ENCODE measurements at places on chromosomes 16 and 17. TPM values are rescaled to one million over a fixed set of nuclear protein-coding genes. Genes with fewer than 3 reads are reported as not detected.

GRCh38 chr16:79874391-79874790 is 273.9 kb upstream of the MAF start:
- no peak overlapping the region for H3K27ac ChIP-seq
- DNase-seq: no peak
- H3K4me3 ChIP-seq: no peak overlapping the region

DNA sequence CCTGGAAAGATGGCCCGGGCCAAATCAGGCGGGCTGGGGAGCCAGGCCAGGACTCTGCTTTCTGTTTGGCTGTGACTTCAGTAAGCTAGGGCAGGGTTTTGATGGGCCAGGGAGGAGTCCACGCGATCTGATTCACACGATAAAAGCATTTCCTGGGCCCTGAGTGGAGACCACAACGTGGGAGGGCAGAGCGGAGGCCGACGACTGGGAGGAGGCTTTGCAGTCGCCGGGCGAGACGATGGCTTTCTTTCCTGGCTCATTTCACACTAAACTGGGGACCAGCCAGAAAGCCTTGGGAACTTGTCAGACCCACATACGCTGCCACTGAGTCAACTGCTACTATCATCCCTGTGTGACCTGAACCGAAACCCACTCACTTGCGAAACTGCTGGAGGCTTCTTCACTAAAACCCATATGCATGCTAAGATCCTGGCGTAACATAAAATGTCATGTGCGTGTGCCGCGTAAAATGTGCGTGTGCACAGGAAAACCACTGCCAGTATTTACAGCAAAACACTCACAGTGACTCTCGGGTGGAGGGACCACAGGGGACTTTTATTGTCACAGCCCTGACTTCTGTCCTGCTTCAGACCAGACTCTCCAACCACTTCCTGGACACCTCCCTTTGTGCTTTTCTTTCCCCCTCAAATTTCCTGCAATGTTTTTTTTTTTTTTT is 14.2 kb upstream of the RHBDF2 start:
- peak; percentile 82 for DNase-seq
- no peaks in the 10 kb centered on the region for H3K27me3 ChIP-seq
- H3K36me3 ChIP-seq: no peaks in the 10 kb centered on the region

GRCh38 chr17:48869821-48870318 is 22.7 kb upstream of the ATP5MC1 start:
- H3K36me3 ChIP-seq: peaks cover 11% of the 10 kb centered on the region
- no peak for DNase-seq
- peaks cover 5% of the 10 kb centered on the region for H3K4me1 ChIP-seq
- peaks cover 2% of the 10 kb centered on the region for H3K27me3 ChIP-seq
- H3K4me3 ChIP-seq: no peak overlapping the region

GRCh38 chr16:66164581-66165247 is 201.8 kb upstream of the CDH5 start:
- DNase-seq: no peak
- H3K27ac ChIP-seq: no peak overlapping the region
- no peaks in the 10 kb centered on the region for H3K27me3 ChIP-seq
- no peaks in the 10 kb centered on the region for H3K4me1 ChIP-seq

DNA sequence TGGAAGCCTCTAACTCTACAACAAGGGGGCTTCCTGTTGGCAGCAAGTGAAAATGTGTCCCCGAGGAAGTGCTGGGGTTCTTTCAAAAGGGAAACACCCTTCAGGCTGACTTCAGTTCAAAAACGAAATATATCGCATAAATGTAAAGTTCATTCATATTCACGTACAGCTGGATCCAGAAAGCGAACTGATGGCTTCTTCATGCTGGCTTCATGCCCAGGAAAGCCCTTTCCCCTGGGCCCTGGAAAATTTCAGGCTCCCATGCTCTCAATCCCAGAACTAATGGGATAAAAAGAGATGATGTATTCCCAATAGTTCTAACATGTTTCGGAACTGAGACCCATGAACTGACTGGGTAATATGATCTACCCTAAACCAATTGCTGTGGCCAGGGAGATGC is 104.7 kb upstream of the CDH13 start:
- H3K27ac ChIP-seq: no peak overlapping the region
- no peaks in the 10 kb centered on the region for H3K36me3 ChIP-seq
- H3K27me3 ChIP-seq: no peaks in the 10 kb centered on the region
- no peaks in the 10 kb centered on the region for H3K4me1 ChIP-seq
- DNase-seq: no peak

Gene PPM1E
- total RNA-seq: 0.05 TPM

Gene MRTFB
- 14.6 TPM for total RNA-seq

Gene SLC6A2
- total RNA-seq: not detected

Gene HIGD1B
- not detected for total RNA-seq

All from activated T-helper 2 cell treated with anti-CD3 and anti-CD28 coated beads, Interferon-gamma antibody, Interleukin-2, Interleukin-4, amounts not matched to agents 10 μg/mL and 5 μg/mL and 100 μg/mL, durations not matched to agents 14 hours and 24 hours and 36 hours (primary cell).